Lower lobe of right lung (tissue), 2 donors: ENCODE measurements at places on chromosomes 12 and 14. TPM values are rescaled to one million over a fixed set of nuclear protein-coding genes. Genes with fewer than 3 reads are reported as not detected.

- DNase-seq, result no peak
- peaks cover 9% of the 10 kb centered on the region for H3K4me1 ChIP-seq
- H3K4me3 ChIP-seq, result no peak overlapping the region
- peaks cover 64% of the 10 kb centered on the region for H3K36me3 ChIP-seq
- no peak overlapping the region for H3K27ac ChIP-seq
- H3K27me3 ChIP-seq, result no peaks in the 10 kb centered on the region
Measured at GRCh38 chr12:101759396-101760047, 20.3 kb upstream of the SYCP3 start.

- H3K4me3 ChIP-seq, result no peak overlapping the region
- no peaks in the 10 kb centered on the region for H3K36me3 ChIP-seq
- no peaks in the 10 kb centered on the region for H3K27me3 ChIP-seq
- DNase-seq, result no peak
- H3K27ac ChIP-seq, result no peak overlapping the region
- H3K4me1 ChIP-seq, result peaks cover 12% of the 10 kb centered on the region
Measured at GRCh38 chr14:69312608-69313007, 52.6 kb downstream of the GALNT16 start.

DNA sequence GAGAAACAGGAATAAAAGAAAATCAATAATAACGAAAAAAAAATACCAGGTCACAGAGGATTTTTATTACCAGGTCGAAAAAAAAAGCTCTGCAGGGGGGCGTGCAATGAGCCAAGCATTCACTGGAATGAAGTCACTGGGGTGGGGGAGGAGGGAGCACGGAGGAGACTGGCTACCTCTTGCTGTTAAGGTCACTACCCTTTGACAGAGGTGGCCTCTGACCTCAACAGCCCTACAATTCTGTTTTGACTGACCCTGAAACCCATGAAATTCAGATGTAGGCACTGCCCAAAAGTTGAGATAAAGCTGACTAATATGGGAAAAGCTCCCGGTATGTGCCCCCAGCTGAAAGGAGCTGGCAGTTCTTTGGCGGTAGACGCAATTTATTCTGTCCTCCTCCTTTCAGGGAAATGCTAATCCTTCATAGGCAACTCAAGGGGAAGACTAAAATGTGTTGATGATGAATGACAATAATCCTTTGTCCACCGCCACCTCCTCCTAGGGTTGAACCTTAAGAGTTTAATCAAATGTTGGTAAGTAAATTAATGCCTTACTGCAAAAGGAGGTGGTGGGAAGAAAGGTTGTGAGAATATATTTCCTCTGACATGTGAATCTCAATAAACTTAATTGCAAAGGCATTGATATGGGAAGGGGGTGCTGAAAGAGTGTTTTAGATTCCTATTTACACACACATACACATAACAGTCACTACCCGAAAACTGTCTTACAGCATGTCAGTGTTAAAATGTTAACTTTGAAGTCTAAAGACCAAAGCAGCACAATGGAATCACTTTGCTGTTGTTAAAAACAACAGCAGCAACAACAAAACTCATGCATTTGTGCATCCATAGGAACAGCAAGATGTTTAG lies 6.3 kb upstream of the RIC8B start:
- peaks cover 15% of the 10 kb centered on the region for H3K4me1 ChIP-seq

DNA sequence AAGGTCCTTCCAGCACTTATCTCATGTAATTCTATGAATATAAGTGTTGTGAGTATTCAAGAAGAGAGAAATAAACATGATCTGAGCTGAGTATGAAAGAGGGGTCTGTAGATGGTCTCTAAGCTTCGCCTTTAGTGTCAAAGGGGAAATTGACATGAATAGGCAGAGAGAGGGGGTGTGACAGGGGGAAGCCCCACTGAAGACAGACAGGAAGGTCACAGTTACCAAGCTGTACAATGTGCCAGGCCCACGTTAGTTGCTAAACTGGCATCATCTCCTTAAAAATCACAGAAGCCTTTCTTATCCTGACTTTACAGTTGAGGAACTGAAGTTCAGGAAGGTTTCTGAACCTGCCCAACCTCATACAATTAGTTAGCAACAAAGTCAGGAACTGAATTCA lies 7.6 kb downstream of the ARHGEF40 start:
- no peak overlapping the region for H3K4me3 ChIP-seq
- peaks cover 94% of the 10 kb centered on the region for H3K36me3 ChIP-seq
- DNase-seq, result no peak
- H3K27ac ChIP-seq, result no peak overlapping the region
- H3K4me1 ChIP-seq, result peaks cover 3% of the 10 kb centered on the region
- no peaks in the 10 kb centered on the region for H3K27me3 ChIP-seq

- peak; percentile 38 for DNase-seq
- peak overlapping the region; percentile 43 for H3K27ac ChIP-seq
- no peak overlapping the region for H3K4me3 ChIP-seq
- peaks cover 67% of the 10 kb centered on the region for H3K4me1 ChIP-seq
- H3K27me3 ChIP-seq, result no peaks in the 10 kb centered on the region
Measured at GRCh38 chr14:92519246-92520101, 5.9 kb downstream of the RIN3 start.

- H3K36me3 ChIP-seq, result no peaks in the 10 kb centered on the region
- H3K4me3 ChIP-seq, result no peak overlapping the region
- H3K27me3 ChIP-seq, result no peaks in the 10 kb centered on the region
- no peaks in the 10 kb centered on the region for H3K4me1 ChIP-seq
Measured at GRCh38 chr14:36325853-36326252, 5.4 kb upstream of the MBIP start.

DNA sequence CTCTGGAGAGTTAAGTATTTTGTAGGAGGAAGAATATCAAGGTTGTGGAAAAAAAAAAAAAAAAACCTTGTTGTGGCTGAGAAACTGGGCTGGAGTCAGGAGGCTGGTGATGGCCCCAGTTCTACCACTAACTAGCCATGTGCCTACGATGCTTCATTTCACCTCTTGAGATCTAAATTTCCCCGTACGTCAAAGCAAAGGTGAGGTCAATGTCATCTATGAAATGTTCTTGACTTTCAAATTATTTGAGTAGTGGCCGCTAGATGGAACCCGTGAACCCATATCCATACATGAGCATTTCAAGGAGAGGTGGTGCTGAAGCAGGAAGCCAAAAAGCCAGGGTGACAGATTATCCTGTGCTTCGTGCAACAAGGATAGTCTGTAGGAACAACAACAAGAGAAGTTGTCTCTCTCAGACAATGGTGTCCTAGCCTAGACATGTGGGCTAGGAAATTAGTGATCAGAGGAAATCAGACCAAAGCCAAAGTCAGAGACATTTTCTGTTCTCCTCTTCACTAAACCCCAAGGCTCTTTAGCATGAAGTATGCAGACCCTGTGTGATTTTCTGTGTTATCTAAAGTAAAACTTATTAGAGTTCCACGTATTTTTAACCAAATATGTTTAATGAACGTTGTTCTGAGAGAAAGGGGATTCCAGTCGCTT lies 95.5 kb upstream of the ETV6 start:
- H3K4me3 ChIP-seq, result no peak overlapping the region
- no peaks in the 10 kb centered on the region for H3K27me3 ChIP-seq
- H3K36me3 ChIP-seq, result no peaks in the 10 kb centered on the region

DNA sequence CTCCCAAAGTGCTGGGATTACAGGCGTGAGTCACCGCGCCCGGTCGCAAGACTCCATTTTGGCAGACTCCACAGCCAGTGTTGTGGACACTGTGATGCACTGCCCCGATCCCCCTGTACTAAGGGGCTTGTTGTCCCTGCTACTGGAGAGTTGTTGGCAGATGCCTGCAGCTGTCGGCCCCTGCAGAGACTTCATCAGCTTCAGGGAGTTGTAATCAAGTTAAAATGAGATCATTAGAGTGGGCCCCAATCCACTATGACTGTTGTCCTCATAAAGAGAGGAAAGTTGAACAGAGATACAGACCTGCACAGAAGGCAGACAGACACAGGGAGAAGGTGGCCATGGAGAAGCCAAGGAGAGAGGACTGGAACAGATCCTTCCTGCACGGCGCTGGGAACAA lies 23.7 kb upstream of the TUBA1A start:
- no peak for DNase-seq
- no peaks in the 10 kb centered on the region for H3K27me3 ChIP-seq
- H3K4me3 ChIP-seq, result no peak overlapping the region
- no peak overlapping the region for H3K27ac ChIP-seq

DNA sequence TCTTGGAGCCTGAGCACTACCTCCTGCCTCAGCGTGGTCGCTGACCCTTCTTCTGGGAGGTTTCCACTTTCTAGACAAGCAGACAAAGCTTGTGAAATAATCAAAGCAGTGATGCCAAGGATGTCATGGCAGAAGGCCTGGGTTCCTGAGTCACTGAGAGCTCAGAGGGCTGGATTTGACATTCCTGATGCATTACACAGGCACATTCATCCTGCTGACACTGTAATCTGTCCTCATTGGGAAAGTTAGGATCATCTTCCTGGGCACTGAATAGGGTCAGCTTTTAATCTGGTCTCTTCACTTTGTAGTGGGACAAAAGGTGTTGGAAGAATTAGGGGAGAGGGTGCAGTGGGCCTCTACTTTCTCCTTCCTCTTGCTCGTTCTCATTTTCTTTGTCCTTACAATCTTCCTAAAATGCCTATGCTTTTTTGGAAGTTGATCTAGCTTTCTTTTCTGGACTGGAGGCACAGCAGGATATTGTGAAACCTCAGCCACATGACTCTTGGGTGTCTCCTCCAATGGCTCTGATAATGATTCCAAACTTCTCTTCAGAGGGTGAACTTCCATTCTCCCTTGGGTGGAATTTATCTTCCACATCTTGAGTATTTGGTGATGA lies 29.6 kb downstream of the EEA1 start:
- peaks cover 6% of the 10 kb centered on the region for H3K36me3 ChIP-seq
- peaks cover 24% of the 10 kb centered on the region for H3K4me1 ChIP-seq
- no peak overlapping the region for H3K4me3 ChIP-seq
- H3K27me3 ChIP-seq, result no peaks in the 10 kb centered on the region
- H3K27ac ChIP-seq, result peak overlapping the region; percentile 77
- DNase-seq, result no peak

- H3K4me1 ChIP-seq, result no peaks in the 10 kb centered on the region
- no peak overlapping the region for H3K4me3 ChIP-seq
- H3K27ac ChIP-seq, result no peak overlapping the region
- H3K27me3 ChIP-seq, result no peaks in the 10 kb centered on the region
- H3K36me3 ChIP-seq, result no peaks in the 10 kb centered on the region
Measured at GRCh38 chr12:87157791-87158190, 871.4 kb downstream of the C12orf50 start.

DNA sequence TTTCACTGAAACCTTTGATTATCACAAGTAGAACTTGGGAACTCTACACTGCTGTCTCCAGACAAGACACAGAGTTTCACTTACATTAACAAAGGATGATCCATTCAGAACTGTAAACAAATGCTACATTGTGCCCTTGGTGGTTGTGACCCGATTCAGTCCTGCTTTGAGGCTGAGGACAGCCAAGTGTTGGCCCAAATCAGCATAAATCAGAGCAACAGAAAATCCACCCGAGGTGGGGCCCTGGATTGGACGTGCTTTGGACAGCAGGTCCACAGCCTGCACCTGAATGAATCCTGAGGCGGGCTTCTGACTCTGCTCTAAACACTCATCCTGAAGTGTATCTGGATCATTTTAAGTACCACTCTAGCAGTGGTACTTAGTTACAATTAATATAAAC lies 68.8 kb downstream of the PPP2R5C start:
- no peak overlapping the region for H3K27ac ChIP-seq
- H3K27me3 ChIP-seq, result no peaks in the 10 kb centered on the region
- H3K36me3 ChIP-seq, result peaks cover 6% of the 10 kb centered on the region
- no peak overlapping the region for H3K4me3 ChIP-seq
- peaks cover 70% of the 10 kb centered on the region for H3K4me1 ChIP-seq

DNA sequence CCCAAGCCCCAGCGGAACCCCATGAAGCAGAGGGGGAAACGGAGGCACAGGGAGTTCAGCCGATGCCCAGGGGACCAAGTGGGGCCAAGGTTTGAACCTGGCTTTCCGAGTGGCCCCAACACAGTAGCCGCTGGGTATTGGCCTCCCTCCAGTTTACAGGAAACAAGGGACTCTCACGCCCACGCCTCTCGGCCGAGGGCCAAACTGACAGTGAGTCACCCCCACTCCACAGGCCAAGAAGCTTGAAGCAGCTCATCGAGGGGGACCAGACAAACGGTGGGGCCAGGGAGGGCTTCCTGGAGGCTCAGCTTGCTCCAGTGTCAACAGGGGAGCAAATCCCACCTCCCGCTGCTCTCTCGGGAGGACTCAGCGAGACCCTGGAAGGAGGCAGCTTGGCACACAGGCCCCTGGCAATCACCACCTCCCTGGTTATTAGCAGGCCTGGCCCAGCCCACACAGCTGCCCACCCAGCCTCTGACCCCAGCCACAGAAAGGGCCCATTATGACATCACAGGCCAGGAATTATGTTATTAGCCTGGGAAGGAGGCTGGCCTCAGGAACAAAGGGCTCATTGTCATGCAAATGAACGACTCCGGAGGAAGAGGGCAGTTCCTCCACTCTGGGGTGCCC lies 54.6 kb downstream of the NCOR2 start:
- H3K27me3 ChIP-seq, result no peaks in the 10 kb centered on the region
- H3K4me3 ChIP-seq, result no peak overlapping the region
- peaks cover 87% of the 10 kb centered on the region for H3K4me1 ChIP-seq

GRCh38 chr14:104158827-104159798 lies 20.7 kb downstream of the KIF26A start:
- H3K36me3 ChIP-seq, result no peaks in the 10 kb centered on the region
- H3K4me3 ChIP-seq, result no peak overlapping the region
- H3K27ac ChIP-seq, result no peak overlapping the region
- no peaks in the 10 kb centered on the region for H3K27me3 ChIP-seq
- no peak for DNase-seq

DNA sequence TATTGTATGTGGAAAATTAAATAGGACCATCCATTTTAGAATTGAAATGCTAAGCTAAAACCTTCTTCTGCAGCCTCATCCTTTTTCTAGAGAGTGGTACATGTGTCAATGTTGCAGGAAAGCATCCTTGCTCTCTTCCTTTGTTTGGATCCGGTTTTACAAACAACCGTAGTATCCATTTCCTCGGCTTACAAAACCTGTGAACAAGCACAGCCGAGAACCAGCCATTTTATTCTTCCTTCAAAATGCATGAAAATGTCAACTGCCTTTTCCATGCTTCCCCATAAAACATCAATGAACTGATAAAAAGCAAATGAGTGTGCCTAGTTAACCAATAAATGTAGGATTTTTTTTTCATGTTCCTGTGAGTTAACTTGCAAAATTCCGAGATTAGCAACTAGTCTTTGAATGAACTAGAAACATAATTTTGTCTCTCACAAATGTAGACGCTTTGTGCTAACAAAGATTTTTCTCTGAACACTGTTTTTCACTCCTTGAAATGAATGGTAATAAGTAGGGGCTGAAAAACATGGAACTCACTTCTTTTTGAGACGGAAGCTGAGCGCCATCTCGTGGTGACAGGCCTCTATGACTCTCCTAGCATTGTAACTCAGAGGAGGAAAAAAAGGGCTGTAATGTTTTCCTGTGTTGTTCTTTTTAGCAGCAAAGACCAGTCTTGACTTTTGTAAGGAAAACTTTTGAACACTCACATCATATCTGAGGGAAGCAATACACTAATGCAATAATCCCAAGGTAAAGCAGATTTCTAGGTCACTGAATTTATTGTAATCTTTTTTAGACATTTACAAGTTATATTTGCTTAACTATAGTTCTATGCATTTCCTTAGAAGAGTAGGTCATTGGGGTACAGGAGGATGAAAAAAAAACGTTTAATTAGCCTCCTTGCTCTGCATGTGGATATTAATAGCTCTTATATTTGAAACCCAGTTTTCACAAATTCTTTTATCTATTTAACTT lies 157.4 kb upstream of the FOXG1 start:
- no peaks in the 10 kb centered on the region for H3K27me3 ChIP-seq
- H3K36me3 ChIP-seq, result no peaks in the 10 kb centered on the region
- no peak overlapping the region for H3K27ac ChIP-seq
- no peak overlapping the region for H3K4me3 ChIP-seq

TM7SF3 gene
- total RNA-seq, result 70.9 TPM

RFX4 gene
- total RNA-seq, result not detected

MORN3 gene
- 2.1 TPM for total RNA-seq

GYS2 gene
- total RNA-seq, result not detected

P2RX2 gene
- 0.56 TPM for total RNA-seq

RIPK3 gene
- 27.9 TPM for total RNA-seq
